SJSA1 (cell line): ENCODE measurements at places on chromosomes 5 and 9. TPM values are rescaled to one million over a fixed set of nuclear protein-coding genes. Genes with fewer than 3 reads are reported as not detected.

Gene FBP2
- total RNA-seq = not detected in 2 replicates

GRCh38 chr5:109080896-109081295 is 328.9 kb downstream of the PJA2 start:
- no peaks in the 10 kb centered on the region for H3K36me3 ChIP-seq
- no peak for DNase-seq

Gene NME5
- not detected in 2 replicates for total RNA-seq

Gene GDF9
- 0.09 and 0.21 TPM in 2 replicates for total RNA-seq

GRCh38 chr5:125202871-125203438 is 456.5 kb upstream of the ZNF608 start:
- H3K36me3 ChIP-seq = no peaks in the 10 kb centered on the region
- H3K4me1 ChIP-seq = no peaks in the 10 kb centered on the region
- no peaks in the 10 kb centered on the region for H3K27me3 ChIP-seq
- H3K27ac ChIP-seq = no peak overlapping the region
